ENCODE measurements at places on chromosomes 2 and 18.

DNA sequence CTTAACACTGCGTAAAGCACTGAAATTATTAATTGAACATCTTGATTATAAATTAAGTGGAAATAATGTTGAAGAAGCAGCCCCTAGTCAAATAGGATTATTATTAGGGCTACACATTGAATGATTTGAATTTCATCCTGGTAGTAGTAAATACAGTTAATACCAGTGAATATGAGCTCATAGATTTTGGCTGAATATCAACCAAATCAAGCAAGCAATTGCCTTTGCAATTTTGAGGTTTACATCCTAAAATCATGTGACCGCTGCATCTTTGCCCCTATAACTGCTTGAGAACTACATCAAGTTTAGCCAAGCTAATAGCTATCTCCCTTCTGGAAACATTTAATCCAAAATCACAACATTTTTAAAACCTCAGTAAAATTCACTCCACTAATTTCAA, 801.2 kb upstream of the PIK3C3 start:
- H3K27ac ChIP-seq = no peak overlapping the region
- no peaks in the 10 kb centered on the region for H3K36me3 ChIP-seq
- H3K27me3 ChIP-seq = no peaks in the 10 kb centered on the region
- no peak for DNase-seq
- no peak overlapping the region for H3K4me3 ChIP-seq

DNA sequence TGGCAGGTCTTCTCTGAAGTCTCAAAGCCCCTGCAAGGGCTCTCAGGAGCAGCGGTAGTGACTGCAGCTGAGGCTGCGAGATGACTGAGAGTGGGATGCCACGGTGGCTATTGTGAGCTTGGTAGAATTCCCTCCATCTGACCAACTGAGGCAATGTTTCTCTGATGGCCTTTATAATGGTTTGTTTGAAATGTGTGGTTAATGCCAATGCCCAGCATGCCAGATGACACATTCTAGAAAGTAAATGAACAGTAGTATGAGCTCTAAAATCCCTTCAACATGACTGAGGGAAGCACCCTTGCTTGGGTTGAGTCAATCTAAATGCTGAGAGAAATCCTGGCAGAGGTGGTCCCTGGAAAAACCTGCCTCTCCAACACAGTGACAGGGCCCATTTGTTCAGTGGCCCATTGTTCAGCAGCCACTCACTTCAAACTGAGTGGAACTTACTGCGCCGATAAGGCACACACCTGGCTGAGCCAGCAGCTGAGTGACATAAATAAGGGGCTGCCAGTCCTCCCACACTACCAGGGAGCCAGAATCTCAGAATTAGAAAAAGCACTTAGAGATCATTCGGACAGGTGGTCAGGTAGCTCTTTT, 31.7 kb downstream of the SULT1C2 start:
- no peaks in the 10 kb centered on the region for H3K36me3 ChIP-seq
- H3K27ac ChIP-seq = no peak overlapping the region
- DNase-seq = no peak
- no peak overlapping the region for H3K4me3 ChIP-seq

GRCh38 chr2:102950371-102950946, 188.6 kb downstream of the TMEM182 start:
- no peak overlapping the region for H3K27ac ChIP-seq
- no peaks in the 10 kb centered on the region for H3K36me3 ChIP-seq
- no peaks in the 10 kb centered on the region for H3K27me3 ChIP-seq
- H3K4me3 ChIP-seq = no peak overlapping the region

DNA sequence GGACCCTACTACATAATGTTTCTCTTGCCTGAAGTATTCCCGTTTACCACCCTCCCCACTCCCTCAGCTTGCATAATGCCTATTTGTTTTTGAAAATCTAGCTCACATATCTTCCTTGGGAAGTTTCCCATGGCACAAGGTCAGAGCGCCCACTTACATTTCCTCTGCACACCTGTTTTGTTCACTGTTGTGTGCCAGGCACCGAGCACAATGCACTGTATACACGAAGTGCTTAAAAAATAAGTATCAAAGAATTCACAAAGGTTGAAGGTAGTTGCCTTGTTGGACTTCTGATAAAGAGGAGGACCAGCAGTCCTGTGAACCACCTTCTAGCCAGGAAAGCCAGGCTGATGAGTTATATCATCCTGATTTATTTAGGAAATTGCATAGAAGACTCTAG, 16.8 kb upstream of the RHOB start:
- no peak for DNase-seq
- H3K4me1 ChIP-seq = peaks cover 15% of the 10 kb centered on the region
- H3K27ac ChIP-seq = no peak overlapping the region
- H3K4me3 ChIP-seq = no peak overlapping the region
- peaks cover 20% of the 10 kb centered on the region for H3K27me3 ChIP-seq

DNA sequence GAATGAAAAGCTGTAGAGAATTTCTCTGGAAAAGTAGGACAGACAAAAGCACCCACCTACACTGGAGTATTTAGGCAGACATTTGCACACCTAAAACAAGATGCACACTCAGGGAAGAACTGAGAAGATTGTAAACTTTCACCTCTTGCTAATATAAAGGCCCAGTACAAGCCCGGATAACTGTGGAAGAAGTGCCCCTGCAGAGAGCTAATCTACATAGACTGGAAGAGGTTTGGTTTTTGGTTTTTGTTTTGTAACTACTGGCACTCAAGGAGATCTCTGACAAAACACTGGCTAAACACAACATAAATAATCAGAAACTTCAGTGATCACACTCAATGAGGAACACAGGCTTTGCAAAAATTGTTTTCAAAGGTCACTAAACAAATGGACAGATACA, 782.2 kb upstream of the SLC8A1 start:
- no peaks in the 10 kb centered on the region for H3K4me1 ChIP-seq
- no peak overlapping the region for H3K4me3 ChIP-seq
- no peaks in the 10 kb centered on the region for H3K27me3 ChIP-seq

- no peak overlapping the region for H3K27ac ChIP-seq
- H3K27me3 ChIP-seq = no peaks in the 10 kb centered on the region
- H3K4me3 ChIP-seq = no peak overlapping the region
- H3K36me3 ChIP-seq = peaks cover 9% of the 10 kb centered on the region
- no peak for DNase-seq
These were observed 46.7 kb downstream of the GPC1 start for GRCh38 chr2:240482141-240482540.

GRCh38 chr18:35522130-35522959, 24.6 kb upstream of the INO80C start:
- H3K4me1 ChIP-seq = peaks cover 3% of the 10 kb centered on the region
- no peak for DNase-seq
- H3K27ac ChIP-seq = no peak overlapping the region
- H3K27me3 ChIP-seq = peaks cover 3% of the 10 kb centered on the region
- no peaks in the 10 kb centered on the region for H3K36me3 ChIP-seq
- no peak overlapping the region for H3K4me3 ChIP-seq

DNA sequence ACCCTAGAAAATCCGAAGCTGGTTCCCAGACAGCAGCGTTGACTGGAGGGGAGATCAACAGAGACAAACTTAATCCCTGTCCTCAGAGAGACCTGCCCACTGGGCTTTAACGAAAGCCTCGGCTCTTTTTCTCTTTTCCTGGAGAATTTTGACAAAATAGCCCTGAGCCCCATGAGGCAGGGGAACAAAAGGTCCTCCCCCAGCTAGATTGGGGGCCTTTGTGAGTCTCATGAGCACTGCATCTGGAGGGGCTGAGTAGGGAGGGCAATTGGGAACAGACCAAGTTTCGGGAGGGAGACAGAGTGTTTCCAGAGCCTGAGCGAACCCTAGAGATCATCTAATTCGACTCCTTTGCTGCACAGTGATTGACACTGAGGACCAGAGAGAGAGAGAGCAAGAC, 123.9 kb upstream of the HAAO start:
- H3K4me3 ChIP-seq = no peak overlapping the region
- H3K4me1 ChIP-seq = peaks cover 3% of the 10 kb centered on the region
- DNase-seq = no peak
- no peaks in the 10 kb centered on the region for H3K36me3 ChIP-seq
- no peak overlapping the region for H3K27ac ChIP-seq

DNA sequence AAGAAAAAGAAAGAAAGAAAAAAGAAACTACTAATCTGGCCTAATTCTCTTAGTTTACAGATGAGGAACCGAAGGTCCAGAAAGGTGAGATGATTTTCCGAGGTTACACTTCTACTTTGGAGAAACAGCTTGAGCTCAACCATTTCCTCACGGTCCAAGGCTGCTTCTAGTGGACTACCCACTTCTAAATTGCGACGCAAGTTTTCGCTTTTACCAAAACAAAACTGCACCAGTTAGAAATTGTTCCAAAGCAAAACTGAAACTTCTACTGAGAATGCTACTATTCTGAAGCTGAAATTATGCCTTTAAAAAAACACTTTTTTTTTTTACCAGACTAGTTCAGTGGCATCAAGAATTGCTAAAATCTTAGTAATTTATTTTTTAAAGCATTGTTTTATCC, 101.6 kb downstream of the INO80D start:
- DNase-seq = no peak
- peak overlapping the region; percentile 75 for H3K27ac ChIP-seq
- no peak overlapping the region for H3K4me3 ChIP-seq
- no peaks in the 10 kb centered on the region for H3K36me3 ChIP-seq

Measured in activated CD4-positive, alpha-beta T cell treated with anti-CD3 and anti-CD28 coated beads, Interleukin-2, amount 10 ng/mL, durations not matched to agents 7 days and 5 days (primary cell).